Mesendoderm (in vitro differentiated cells): ENCODE measurements at places on chromosomes 5 and 9.

DNA sequence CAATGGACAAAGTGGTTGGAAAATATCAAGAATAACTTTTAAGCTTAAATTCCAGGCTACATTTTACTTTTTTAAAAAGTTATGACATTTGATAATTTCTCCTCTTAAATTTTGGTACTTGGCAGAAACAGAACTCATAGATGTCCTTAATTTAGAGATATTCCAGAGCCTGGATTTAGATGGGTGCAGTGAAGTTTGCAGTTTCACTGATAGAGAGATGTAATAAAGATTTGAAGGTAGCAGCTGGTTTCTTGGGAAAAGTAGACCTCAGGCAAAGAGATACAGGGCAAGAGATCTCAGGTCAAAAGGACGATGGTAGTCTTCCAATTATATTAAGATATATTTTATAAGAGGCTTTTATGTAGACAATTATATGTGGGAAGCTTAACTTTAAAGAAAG is 134.6 kb downstream of the ISL1 start:
- no peak for DNase-seq

GRCh38 chr5:17748941-17749340 is 114.7 kb downstream of the TAF11L14 start:
- no peak for DNase-seq

GRCh38 chr9:72154468-72155285 is 5.4 kb downstream of the GDA start:
- no peak for DNase-seq

- DNase-seq, result peak; percentile 96
Observed at GRCh38 chr9:14747111-14747510, 24.6 kb upstream of the CER1 start.

DNA sequence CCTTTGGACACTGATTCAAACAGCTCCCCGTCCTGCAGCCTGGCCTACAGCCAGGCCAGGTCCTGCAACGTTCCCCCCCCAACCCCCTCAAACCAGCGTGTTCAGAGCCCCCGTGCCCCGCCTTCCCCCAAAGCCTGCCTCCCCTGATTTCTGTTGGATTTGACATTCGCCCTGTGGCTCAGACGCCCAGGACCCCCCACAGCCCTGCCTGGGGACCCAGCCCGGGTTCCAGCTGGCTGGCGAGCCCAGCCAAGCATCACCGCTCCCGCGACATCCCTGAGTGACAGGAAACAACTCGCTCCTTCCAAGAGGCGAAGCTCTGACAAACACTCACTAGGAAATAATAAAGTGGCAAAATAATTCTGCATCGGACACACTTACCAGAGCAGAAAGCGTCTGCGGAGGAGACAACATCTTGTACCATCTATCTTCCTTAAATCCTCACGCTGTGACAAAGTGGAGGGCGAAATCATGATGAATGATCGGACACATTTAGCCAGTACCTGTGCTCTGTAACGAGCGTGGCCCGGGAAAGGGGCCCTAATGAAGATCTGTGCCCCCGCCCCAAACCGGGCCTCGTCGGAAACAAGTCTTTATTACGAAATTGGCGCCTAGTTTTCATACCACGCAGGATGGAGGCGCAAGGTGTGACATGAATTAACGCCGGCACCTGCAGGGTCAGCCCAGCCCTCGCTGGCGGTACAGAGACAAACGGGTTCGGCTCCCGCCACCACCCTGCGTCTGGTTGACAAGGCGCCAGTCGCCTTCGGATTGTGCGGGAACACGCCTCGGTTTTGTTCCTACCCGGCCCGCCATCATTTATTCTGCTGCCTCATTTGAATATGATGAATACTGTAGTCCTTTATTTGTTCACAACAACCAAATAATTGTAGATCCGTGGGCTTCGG is 91.0 kb upstream of the MVB12B start:
- DNase-seq, result no peak
